Stimulated activated naive B cell treated with anti-CD40 and anti-IgM and Interleukin-4, amounts not matched to agents 10 μg/mL and 1 μg/mL and 100 μg/mL, for 72 hours (primary cell): ENCODE measurements at places on chromosomes 13 and 19.

DNA sequence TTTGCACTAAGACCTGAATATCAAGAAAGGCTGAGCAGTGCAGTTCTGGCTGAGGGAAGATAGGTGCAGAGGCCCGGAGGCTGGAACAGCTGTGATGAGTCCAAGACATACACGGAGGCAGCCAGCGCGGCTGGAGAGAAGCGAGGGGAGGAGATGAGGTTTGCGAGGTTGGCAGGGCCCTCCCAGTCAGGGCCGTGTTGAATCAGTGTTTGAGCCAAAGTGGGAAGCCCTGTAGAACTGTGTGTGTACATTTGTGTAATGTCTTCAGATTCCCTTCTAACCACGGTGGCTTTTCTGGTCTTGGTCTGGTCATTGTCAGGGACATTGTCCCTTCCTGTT, 34.9 kb downstream of the PAK4 start:
- no peak for DNase-seq

DNA sequence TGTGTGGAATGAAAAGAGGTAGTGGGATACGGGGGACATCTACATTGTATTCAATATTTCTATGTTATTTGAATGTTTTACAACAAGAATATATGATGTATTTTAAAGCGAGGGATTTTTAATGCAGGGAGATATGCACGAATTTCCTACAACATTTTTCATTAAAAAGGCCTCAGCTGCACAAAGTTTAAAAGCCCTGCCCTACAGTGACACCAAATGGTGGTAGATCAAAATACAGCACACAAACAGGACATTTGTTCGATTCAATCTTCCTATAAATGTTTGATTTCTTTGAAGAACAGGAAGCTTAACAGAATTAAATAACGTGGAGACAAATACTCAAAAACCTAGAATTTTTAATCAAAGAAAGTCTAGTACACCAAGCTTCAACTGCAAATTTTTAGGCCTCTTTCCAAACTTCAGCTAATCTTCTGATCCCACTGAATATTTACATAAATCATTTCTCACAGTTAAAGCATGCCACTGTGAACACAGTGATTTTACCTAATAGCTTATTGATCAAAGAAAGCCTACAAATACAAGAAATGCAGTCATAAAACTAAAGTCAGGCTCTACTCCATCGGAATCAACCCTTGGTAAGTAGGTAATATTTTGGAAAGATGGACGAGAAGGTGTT, 257.2 kb downstream of the DIAPH3 start:
- no peak for DNase-seq

GRCh38 chr19:42216653-42217519, 591 bp downstream of the DEDD2 start:
- DNase-seq, result peak; percentile 21

- no peak for DNase-seq
Measured at GRCh38 chr13:52033039-52033438, 8.5 kb downstream of the UTP14C start.
